ENCODE measurements at places on chromosomes 3 and 15.

DNA sequence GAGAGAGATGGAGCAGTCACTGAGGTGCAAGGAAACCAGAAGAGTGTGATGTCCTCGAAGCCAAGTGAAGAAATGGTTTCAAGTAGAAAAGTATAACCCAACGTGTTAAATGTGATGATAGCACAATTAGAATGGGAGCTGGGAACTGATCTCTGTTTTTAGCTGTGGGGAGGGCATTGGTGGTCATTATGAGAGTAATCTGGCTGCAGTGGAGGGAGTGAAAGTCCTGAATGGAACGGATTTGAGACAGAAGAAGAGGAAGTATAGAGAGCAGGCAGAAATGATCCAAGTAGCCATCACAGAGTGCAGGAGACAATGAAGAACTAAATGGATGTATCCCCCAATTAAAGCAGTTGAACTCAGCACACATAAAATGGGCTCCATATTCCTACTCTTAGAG lies 235.3 kb downstream of the IGSF11 start:
- DNase-seq: no peak

GRCh38 chr3:21463319-21463718 lies 287.7 kb downstream of the ZNF385D start:
- DNase-seq: no peak

- DNase-seq: peak; percentile 19
These were observed 3.3 kb downstream of the LYSMD4 start for GRCh38 chr15:99729920-99730319.

DNA sequence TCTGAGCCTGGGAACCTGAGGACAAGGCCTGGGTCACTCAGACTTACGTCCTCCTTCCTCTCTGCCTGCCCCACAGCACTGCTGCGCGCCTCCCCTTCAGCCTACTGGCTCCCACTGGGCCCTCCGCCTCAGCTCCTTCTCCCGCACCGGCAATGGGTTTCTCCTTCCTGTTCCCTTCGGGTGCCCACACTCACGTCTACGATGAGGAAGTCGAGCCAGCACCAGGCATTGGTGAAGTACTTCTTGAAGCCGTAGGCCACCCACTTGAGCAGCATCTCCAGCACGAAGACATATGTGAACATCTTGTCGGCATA lies 70.0 kb downstream of the EXOG start:
- DNase-seq: no peak

DNA sequence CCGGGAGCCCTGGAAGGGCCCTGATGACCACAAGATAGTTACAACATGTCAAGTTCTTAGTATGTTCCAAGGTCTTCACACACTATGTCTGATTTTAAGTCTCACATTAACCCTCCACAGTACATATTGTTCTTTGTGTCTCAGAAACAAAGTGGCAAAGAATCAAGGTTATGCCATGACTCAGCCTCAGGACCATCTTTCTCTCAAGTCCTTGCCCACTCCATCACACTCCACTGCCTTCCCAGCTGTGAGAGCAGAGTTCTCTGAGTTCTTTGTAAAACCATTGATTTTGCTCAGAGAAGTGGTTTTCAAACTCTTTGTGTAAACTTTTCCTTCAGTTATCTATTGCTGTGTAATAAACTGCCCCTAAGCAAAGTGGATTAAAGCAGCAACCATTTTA lies 67.9 kb upstream of the C3orf80 start:
- no peak for DNase-seq

GRCh38 chr3:38130631-38131065 lies 6.3 kb downstream of the ACAA1 start:
- DNase-seq: no peak

DNA sequence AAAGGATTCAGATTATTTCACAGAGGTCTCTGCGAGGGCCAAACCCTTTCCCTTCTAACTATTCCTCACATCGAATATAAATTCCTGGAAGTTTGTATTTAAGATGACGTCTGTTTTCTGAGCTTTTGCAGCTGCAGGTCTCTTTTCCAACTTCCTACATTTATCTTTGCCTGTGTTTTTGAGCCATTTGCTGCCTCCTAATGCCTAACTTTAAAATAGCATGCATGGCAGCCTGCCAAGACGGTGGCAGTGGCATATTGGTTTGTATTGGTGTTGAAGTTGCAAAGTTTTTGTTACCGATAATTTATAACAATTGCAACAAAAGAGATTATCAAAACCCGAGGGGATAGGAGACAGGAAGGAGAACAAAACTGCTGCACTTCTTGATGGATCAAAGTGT lies 187.1 kb upstream of the DNAJC19 start:
- peak; percentile 37 for DNase-seq

GRCh38 chr3:120119846-120120510 lies 25.7 kb upstream of the GSK3B start:
- DNase-seq: no peak

- no peak for DNase-seq
These were observed 75.7 kb downstream of the OCA2 start for GRCh38 chr15:28023422-28023821.

DNA sequence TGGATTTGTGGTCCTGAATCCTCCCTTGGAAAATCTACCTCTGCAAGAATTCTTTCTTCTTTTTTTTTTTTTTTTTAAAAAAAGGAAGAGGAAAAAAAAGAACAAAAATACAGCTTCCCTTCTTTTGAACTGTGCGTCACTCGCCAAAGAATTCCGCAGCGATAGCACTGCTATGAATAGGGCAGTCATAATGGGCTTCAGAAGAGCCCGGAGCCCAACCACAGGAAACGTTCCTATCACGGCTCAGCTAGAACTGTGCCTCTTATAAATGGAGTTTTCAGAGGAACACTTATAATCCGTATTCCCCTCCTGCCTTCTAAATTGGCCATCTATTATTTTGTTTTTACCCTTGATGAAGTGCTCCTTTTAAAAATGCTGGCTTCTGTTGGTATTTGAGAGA lies 227.7 kb downstream of the ADAMTS17 start:
- no peak for DNase-seq

GRCh38 chr3:129490273-129490675 lies 38.2 kb upstream of the RHO start:
- peak; percentile 52 for DNase-seq

DNA sequence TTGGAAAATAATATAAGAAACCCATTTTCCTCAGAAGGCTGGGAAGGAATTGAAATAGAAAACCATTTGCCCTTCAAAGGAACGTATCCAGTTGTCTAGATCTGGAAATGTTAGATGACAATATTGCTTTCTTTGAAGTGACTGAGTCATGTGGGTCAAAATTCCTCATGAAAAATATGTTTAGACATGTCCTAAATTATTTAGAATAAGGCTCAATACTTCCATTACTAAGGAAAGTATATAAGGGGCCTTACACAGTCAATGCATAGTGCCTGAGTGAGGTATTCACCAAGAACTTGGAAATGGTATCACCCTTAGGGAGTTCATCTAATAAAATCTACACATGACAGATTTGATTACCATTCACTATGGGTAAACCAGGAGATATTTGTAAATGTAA lies 619.8 kb upstream of the KCNMB2 start:
- no peak for DNase-seq

DNA sequence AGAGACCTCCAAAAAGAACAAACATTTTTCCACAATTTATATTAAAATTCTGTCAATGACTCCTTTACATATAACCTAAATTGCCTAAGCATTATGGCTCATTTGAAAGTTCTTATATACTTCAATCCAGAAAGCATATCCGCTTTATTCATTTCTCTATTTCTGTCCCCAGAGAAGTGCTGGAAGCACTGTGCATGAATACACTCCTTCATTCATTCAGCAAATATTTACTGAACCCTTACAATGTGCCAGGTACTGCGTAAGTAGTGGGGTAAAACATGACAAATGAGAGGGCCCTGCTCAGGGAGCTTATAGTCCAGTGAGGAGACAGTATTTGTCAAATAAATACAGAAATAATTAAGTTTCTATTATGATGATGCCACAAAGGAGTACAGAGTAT lies 3.3 kb downstream of the PDCD10 start:
- DNase-seq: no peak

DNA sequence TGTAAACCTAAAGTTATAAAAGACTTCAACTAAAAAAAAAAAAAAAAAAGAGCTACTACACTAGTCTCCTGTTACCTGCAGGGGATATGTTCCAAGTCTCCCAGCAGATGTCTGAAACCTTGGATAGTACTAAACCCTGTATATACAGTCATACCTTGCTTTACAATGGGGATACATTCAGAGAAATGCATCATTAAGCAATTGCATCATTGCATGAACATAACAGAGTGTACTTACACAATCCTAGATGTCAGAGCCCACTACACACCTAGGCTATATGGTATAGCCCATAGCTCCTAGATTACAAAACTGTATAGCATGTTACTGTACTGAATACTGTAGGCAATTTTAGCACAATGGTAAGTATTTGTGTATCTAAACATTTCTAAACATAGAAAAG lies 119.1 kb downstream of the GMPS start:
- no peak for DNase-seq

DNA sequence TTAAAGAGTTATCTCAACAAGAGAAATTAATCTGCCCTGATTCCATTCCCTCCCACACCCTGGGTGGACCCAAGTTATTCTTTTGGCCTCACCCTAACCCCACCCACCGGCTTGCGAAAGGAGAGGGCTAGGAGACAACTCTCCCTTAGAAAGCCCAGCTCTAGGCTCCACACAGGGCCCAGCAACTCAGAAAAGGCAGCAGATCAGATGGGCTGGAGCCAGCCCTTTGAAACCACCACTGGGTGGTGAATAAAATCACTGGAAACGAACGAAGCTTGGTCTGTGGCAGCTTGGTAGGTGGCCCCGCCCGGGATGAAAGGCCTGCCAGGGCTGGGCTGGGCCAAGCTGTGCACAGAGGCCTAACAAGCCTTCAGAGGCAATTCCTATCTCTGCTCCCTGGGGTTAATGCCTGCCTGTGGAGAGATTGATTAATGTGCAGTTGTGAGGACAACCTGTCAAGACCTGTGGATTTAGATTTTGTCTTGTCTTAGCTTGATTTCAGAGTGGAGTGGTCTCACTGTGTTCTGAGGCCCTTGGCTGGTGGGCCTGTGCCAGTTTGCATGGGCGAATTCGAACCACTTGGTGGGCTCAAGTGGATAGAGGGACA lies 38.8 kb downstream of the BHLHE40 start:
- DNase-seq: no peak

DNA sequence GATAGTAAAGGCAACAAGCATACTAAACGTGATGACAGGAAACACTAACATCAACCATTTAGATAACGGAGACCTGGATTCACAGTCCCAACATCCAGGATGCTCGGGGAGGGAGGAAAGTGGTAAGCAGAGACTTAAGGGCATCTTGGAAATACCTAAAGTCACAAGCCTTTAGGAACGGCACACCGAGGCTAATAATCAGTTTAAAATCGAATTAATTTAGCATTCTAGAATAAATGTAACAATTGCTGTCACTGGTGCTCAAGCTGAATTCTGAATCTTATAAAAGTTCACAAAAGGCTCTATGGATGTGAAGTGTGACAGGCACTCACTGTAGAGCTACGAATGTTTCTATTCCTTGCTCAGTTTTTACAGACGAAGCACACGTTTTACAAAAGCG lies 1.3 kb downstream of the CD47 start:
- DNase-seq: no peak

DNA sequence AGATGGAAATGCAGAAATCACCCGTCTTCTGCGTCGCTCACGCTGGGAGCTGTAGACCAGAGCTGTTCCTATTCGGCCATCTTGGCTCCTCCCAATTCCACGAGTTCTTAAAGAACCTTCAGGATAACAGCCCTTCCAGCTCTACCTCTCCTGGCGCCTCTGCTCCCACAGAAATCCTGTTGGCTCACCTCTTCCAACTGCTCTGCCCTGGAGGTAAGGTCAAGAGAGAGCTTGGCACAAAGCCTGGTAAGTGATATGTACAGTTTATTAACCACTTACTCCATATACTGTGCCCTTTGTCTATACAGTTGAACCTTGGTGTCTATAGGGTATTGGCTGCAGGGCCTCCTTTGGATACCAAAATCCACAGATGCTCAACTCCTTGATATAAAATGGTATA lies 17.8 kb upstream of the FGF12 start:
- no peak for DNase-seq

GRCh38 chr3:190575437-190576185 lies 61.7 kb downstream of the IL1RAP start:
- no peak for DNase-seq

GRCh38 chr3:128468285-128468790 lies 1.6 kb upstream of the DNAJB8 start:
- DNase-seq: no peak

DNA sequence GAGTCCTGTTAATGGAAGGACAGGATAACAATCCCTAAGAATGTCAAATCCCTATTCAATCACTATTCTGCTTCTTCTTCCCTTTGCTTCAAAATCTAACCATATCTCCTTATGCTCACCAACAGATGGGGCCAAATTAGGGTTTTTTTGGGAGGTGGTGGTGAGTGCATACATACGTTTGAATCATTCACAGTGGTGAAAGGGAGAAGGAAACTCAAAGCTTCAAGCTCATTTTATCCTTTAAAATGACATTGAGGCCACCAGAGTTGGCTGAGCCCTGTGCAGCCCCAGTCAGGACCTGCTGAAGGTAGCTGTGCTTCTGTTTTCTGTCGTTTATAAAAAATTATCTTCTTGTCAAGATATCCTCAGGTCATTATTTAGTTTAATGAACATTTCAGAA lies 607.5 kb upstream of the AGTR1 start:
- DNase-seq: no peak

DNA sequence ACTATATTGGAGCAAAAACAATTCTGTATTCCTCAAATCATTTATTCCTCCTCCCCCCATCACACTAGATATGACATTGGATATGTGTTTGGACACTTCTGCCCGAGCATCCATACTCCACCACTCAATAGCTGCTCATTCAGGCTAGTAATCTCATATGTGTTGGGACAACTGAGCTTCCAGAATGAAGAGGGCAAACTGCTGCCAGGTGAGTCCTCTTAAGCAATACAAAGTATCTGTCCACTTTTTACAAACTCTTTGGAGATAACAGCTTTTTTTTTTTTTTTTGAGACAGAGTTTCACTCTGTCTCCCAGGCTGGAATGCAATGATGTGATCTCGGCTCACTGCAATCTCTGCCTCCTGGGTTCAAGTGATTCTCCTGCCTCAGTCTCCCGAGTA lies 5.4 kb upstream of the TNFSF10 start:
- no peak for DNase-seq

GRCh38 chr3:128278761-128279600 lies 125.7 kb downstream of the EEFSEC start:
- DNase-seq: no peak

- DNase-seq: peak; percentile 51
These were observed 173.6 kb upstream of the BHLHE40 start for GRCh38 chr3:4805662-4806061.

- no peak for DNase-seq
These were observed 148.8 kb upstream of the TBL1XR1 start for GRCh38 chr3:177345973-177346503.

DNA sequence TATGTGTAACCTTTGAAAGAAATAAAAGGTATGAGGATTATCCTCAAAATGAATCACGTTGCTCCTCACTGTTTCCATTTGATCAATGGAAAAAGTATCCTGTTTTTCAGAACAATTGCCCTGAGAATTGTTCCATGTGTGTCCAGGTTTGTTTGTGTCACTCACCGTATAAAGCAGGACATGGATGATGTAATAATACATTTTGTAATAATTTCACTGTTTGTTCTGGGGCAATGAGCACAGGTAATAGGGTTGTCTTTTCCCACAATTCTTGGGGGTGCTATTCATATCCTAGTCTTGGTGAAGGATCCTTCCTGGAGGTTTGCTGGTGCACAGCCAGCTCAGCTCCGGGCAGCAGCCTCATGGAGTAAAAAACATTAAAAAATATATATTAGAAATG lies 510.8 kb upstream of the MCTP2 start:
- no peak for DNase-seq

Measured in stimulated activated CD4-positive, alpha-beta T cell treated with anti-CD3 and anti-CD28 coated beads, Interleukin-4, amount 100 ng/mL, for 24 hours (primary cell).